RWPE2 (cell line): ENCODE measurements at places on chromosomes 1 and 21.

DNA sequence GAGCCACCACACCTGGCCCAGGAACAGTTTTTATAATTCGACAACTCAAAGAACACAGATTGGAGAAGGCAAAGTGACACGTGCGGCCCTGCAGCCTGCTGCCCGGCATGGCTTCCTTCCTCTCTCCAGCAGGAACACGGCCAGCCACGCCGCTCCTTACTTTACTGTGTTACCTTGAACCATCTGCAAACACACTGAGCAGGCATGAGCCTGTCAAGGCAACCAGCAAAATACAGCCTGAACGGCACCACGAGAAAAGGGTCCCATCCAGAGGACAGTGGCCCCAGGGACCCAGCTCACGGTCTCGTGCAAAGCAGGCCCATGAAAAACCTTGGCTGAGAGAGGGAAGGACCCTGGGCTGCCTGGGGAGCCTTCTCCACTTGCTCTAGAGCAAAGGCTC lies 38.8 kb downstream of the NPHP4 start:
- no peak for DNase-seq

GRCh38 chr1:100868364-100868995 lies 26.2 kb downstream of the EXTL2 start:
- DNase-seq = no peak

- no peak for DNase-seq
Measured at GRCh38 chr1:245915406-245915805, 591.7 kb downstream of the SMYD3 start.

- no peak for DNase-seq
Measured at GRCh38 chr1:7477593-7477992, 293.5 kb upstream of the VAMP3 start.

DNA sequence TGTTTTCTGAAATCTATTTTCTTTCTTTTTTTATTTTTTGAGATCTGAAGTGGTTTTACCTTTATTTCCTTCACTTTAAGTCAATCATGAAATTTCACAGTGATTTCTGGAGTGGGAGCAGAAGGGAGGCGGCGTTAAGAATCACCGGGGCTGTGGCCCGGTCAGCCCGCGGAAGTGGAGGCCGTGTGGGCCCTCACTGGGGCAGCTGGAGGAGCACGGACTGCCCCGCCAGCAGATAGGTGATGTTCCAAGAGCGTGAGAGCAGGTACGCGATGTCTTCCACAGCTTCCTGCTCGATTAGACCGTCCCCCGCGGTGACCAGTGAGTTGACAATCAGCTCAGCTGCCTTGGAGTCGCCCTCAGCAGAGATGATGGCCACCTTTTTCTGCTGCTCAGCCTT lies 10.6 kb upstream of the TP53BP2 start:
- no peak for DNase-seq

DNA sequence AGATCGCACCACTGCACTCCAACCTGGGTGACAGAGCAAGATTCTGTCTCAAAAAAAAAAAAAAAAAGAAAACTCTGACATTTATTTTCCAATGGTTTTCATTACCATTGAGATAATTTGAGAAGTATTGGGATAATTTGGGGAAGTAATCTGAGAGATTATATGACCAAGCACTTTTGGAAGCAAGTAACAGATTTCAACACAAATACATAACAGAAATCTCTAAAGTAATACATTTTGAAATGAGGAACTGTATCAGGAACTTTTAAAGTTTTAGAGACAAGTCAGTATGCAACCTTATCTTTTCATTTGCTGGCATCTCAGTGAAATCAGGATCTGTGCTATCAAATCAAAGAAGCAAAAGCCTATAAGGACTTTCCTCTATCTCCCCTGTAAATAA lies 25.4 kb upstream of the SLC16A1 start:
- DNase-seq = no peak

- DNase-seq = peak; percentile 80
Measured at GRCh38 chr1:236523704-236524141, at the start of gene LGALS8. TSS of gene LGALS8 (plus strand) at chr1:236523982. CDS start at chr1:236526071, 2,089 bp downstream.
